ENCODE measurements at places on chromosomes 1 and 21.

DNA sequence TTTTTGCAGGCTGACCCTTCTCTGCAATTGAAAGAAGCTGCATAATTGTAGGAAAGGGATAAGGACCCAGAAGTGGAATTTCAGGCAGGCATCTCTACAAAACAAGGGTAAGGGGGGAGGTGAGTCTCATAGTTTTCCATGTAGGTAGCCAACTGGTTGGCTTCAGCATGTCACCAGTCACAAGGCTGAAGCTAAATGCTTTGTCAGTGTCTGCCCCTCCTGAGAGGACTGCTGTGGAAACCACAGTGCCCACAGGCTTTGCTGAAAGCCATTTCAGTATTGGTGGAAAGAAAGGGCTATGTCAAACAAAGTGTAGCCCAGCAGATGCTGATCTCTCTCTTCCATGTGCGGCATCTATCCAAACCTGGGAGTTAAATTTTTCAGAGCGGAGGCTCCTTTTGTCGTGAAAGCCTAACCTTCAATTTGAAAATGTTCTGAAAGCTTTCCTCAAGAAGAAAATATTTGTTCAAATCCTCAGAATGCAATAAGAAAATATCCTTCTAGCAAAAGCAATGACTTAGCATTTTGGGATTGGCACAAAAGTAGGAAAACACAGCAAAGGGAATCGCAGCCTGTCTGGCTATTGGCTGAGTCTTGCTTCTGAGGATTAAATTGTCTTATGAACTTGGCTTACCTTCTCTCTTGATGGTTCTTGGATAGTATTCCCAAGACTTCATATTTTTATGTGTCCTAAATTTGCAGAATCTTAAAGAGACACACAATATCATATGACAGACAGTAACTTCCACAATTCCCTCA lies 591.7 kb downstream of the PLPP3 start:
- DNase-seq, result no peak

GRCh38 chr1:229230893-229231753 lies 39.8 kb upstream of the RAB4A start:
- no peak for DNase-seq

DNA sequence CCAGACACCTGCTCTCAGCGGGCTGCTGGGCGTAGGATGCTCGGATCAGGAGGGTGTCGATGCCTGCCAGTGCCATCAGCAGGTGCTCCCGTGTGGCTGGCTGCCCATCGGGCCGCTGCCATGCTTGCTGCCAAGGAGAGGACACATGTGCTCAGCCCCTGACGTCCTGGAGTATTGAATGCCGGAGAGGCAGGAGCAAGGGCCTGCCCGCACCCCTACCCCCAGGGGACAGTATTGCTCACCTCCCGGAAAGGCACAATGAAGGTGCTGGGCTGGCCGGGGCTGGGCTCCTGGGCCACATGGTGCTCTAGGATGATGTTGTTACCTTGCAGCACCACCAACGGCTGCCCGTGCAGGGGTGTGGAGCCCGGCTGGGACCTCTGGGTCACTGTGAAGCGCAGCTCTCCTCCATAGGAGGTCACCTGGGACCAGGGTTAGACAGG lies 61.5 kb downstream of the HSPG2 start:
- no peak for DNase-seq

DNA sequence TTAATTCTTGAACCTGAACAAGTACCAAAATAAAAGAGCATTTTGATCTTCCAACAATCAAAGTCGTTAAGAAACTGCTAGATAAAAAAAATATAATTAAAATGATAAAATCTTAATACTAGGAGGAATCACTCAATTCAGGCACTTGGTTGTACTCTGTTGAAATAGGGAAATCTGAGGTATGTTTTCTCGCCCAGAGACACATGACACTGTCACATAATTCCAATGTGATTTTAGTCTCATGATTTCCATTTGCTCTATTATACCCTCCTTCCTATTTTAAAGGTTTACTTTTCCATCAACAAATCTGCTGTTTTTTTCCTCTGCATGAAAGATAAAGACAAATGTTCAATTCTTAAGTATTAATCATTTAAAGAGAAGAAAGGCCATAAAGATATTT lies 97.6 kb downstream of the ZZZ3 start:
- DNase-seq, result no peak

GRCh38 chr1:86551305-86551704 lies 4.4 kb downstream of the CLCA4 start:
- DNase-seq, result no peak

- no peak for DNase-seq
These were observed 264.7 kb downstream of the CTH start for GRCh38 chr1:70675737-70676156.

DNA sequence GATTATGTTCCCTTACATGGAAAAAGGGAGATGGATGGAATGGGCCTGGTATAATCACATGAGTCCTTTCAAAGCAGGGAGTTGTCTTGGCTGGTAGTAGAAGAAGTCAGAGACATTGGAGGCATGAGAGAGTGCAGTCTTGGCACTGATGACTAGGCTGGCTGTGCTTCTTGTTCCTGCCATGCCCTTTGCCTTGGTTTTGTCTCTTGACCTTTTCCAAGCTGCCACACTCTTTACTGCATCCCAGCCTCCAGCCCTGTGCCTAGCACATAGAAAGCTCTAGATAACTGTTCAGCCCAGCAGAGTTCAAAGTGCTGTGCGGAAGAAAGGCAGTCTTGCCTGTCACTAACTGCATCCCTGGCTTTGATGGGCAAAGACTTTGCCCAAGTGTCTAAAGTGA lies 412.6 kb downstream of the PRDM2 start:
- DNase-seq, result no peak

- no peak for DNase-seq
These were observed 24.3 kb upstream of the MYOC start for GRCh38 chr1:171676823-171677222.

DNA sequence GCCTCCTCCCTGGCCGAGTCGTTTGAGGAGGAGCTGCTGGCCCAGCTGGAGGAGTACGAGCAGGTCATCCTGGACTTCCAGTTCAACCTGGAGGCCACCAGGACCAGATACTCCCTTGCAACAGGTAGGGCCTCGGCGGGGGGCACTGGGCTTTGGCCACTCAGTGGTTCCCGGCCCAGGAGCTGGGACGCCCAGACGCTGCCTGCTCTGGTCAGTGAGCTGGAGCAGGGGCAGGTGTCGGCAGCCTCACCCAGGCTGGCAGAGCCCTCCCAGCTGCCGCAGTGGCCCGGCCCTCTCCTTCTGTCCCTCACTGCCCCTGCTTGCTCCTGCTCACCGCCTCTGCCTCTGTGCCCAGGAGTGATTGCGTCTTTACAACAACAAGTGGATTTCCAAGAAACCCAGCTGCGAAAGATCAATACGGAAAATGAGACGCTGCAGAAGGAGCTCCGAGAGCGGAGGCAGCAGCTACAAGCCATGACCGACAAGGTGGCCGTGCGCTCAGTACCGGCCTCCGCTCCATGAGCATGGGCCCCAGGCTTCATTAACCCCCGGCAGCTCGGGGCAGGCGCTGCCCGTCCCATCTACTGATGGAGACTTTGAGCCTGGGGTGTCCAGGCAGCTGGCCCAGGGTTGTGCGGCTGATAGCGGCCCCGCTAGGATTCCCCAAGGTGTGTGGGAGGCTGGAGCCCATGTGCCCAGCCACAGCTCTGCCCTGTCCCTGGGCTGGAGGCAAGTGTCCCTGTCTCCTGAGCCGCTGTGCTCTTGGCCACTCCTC lies 9.0 kb upstream of the SMIM1 start:
- DNase-seq, result no peak

GRCh38 chr21:38661889-38662568 lies 143.7 kb upstream of the ETS2 start:
- no peak for DNase-seq

DNA sequence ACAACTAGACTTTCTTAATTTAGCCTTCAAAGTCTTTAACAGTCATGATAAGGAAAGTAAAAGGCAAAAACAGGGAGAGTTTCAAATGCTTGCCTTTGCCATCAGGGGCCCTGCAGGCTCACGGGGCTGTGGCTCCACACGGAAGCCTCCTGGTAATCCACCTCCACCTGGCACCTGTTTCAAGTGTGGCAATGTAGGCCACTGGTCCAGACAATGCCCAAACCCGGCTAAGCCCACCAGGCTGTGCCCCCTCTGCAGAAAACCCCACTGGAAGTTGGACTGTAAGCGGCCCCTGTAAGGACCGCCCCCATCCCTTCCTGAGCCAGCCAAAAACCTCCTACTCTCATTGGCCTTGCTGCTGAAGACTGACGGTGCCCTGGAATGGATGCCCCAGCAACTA lies 32.5 kb downstream of the VN1R5 start:
- DNase-seq, result no peak

GRCh38 chr21:37060296-37060695 lies 12.6 kb downstream of the PIGP start:
- DNase-seq, result no peak

- no peak for DNase-seq
These were observed 867.4 kb upstream of the ADGRL2 start for GRCh38 chr1:80933346-80933745.

GRCh38 chr1:83839566-83840173 lies 159.3 kb downstream of the TTLL7 start:
- no peak for DNase-seq

- DNase-seq, result no peak
These were observed 249.6 kb downstream of the COL11A1 start for GRCh38 chr1:102858695-102859094.

DNA sequence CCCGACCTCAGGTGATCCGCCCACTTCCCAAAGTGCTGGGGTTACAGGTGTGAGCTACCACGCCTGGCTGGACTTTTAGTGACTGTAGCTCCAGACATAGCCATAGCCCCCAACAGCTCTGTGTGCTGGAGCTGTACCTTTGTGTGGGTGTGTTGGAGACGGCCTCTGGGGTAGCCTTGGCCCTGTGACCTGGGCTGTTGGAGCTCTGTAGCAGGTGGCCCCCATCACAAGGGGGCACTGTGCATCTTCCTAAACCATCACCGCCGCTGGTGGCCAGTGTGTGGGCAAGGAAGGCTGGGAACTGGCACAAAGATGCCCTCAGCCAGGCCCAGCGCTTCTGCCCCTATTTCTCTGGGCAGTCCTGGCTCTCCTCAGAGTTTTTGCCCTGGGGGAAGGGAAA lies 38.4 kb upstream of the FOXO6 start:
- DNase-seq, result peak; percentile 19

DNA sequence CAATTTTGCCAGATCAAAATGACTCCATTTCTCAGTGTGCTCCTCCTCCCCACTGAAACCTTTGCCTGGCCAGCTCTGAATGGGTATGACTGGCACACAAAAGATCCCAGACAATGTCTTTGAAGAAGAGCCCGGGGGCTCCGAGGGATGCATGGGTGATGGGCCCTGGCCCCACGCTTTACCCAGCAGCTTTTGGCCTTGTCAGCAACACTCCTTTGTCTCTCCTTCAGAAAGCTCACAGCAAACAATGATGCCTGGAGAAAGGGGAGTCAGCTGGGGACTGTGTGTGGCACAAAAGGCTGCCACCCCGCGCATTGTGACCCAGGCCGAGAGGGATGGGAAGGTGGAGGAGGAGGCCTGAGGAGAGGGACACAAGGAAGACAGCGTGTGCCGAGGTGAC lies 45.9 kb downstream of the PLXNA2 start:
- no peak for DNase-seq

DNA sequence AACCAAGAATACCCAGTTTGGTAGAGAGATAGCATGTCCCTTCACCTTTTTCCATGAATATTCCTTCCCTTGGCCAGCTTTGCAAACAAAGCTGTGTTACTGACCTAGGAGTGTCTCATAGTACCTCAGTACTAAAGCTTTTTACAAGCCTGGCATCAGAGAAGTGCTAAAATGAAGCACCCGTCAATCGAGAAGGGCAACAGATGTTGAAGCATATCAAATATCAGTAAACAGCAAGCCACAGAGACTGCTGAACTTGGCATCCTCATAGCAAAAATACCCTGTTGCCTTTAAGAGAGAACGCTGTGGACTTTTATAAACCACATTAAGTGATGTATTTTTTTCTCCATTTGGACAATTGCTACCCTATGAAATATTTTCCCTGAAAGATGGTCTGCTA lies 128.6 kb upstream of the HOOK1 start:
- no peak for DNase-seq

DNA sequence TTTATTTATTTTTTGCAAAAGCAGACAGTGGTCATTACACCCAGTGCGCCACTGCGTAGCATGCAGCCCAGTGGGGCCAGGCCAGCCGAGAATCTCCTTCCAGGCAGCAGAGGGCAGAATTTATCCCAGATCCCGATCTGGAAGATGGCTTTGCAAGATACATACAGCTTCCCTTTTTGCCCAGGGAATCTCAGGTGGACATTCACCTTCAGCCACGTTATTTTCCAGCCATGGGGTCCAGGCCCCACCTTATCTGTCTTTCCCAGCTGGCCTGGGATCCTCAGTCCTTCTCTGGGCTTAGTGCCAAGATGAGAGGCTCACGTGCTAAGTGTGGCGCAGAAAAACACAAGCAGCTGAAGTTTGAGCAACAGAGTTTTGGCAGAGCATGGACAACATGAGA lies 123.6 kb downstream of the AJAP1 start:
- no peak for DNase-seq

GRCh38 chr1:33092438-33092837 lies 11.5 kb downstream of the AZIN2 start:
- no peak for DNase-seq

GRCh38 chr1:119080586-119080985 lies 59.9 kb downstream of the WARS2 start:
- DNase-seq, result no peak

DNA sequence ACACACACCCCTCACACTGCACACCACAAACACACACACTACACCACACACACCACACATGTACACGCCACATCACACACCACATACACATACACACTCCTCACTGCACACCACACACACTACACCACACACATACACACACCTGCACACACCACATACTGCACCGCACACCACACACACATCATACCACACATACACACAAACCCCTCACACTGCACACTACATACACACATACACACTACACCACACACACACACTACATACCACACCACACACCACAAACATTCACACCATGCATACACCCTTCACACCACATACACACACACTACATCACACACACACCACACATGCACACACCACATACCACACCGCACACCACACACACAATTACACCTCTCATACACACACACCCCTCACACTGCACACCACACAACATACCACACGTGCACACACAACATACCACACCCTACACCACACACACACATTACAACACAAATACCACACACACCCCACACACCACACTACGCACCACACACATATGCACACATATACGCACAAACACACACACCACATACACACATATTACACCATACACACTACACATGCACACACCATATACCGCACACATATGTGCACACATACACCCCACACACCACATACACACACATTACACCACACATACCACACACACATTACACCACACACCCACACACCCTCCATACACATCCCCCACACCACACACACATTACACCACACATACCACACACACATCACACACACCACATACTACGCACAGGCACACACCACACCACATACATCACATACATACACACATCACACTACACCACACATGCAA lies 29.6 kb downstream of the RAB7B start:
- peak; percentile 26 for DNase-seq
